Activated CD4-positive, CD25-positive, alpha-beta regulatory T cell treated with anti-CD3 and anti-CD28 coated beads, Interleukin-2, amount 50 U/mL, for 72 hours (primary cell): ENCODE measurements at places on chromosomes 16 and 17.
A peak's percentile ranks its signal among the peaks of the same experiment; 100 is the strongest.

DNA sequence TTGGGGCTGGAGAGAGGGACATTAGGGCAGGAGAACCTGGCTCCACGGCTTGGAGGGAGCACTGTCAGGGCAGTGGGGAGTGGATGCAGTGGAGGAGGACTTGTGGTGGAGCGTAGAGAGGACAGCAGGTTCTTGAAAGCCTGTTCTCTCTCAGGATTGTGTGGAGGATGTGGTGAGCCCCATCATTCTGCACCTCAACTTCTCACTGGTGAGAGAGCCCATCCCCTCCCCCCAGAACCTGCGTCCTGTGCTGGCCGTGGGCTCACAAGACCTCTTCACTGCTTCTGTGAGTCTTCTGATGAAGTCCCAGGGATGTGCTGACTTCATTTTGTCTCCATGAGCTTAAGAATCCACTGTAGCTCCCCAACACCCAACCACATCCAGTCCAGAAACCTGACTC, 13.5 kb downstream of the COX6A2 start:
- no peak for DNase-seq

GRCh38 chr17:81277421-81277820, 17.7 kb downstream of the SLC38A10 start:
- DNase-seq, result no peak

- DNase-seq, result no peak
These were observed 26.8 kb downstream of the NLRP1 start for GRCh38 chr17:5557485-5557884.

DNA sequence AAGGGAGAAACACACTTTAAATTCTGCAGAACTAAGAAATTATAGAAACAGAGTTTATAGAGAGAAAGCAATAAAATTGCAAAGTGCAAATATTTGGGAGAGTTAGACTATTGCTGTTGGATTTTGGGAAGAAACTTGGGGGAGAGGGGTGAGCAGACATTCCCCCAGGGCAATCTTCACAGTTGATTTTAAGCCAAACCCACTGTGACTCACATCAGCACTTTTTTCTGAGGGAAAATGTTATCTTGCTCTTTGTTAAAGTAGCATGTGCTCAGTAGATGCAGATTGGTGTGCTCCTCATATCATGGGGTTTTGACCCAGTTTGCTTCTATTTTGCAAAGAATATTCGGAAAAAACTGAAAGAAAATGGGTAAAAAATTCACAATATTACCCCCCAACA, 367.6 kb downstream of the CDH11 start:
- no peak for DNase-seq

DNA sequence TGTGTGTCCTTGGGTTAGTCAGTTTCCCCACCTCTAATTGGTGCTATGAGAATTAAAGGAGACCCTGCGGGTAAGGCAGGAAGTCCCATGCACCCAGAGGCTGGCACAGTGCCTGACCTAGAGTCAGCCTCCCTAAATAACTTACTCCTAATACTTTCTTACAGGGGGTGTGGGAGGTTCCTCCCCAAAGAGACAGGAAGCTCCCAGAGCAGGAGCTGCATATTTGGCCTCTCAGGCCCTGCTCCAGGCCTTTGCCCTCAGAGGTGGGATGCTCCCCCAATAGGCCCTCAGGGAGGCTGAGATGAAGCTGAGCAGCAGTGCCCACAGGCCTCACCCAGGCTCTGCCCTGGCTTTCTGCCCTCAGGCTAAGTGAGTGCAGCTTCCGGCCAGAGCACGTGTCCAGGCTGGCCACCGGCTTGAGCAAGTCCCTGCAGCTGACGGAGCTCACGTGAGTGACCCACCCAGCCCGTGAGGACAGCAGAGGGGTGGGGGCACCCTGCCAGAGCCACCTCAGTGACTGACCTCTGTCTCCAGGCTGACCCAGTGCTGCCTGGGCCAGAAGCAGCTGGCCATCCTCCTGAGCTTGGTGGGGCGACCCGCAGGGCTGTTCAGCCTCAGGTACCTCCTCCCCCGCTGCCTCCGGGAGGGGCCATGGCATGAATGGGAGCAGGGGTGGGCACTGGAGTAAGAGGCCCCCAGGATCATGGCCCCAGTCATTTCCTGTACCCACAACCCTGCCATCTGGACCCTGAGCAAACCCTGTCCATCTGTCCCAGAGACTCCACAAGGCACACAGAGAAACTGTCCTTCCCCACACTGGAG, 31.1 kb upstream of the CPNE2 start:
- no peak for DNase-seq

GRCh38 chr16:16144416-16144815, 78.9 kb downstream of the ABCC6 start:
- no peak for DNase-seq

GRCh38 chr17:82003411-82004381, 19.0 kb downstream of the CENPX start:
- no peak for DNase-seq

GRCh38 chr16:89530401-89531381, 22.5 kb downstream of the SPG7 start:
- DNase-seq, result no peak

DNA sequence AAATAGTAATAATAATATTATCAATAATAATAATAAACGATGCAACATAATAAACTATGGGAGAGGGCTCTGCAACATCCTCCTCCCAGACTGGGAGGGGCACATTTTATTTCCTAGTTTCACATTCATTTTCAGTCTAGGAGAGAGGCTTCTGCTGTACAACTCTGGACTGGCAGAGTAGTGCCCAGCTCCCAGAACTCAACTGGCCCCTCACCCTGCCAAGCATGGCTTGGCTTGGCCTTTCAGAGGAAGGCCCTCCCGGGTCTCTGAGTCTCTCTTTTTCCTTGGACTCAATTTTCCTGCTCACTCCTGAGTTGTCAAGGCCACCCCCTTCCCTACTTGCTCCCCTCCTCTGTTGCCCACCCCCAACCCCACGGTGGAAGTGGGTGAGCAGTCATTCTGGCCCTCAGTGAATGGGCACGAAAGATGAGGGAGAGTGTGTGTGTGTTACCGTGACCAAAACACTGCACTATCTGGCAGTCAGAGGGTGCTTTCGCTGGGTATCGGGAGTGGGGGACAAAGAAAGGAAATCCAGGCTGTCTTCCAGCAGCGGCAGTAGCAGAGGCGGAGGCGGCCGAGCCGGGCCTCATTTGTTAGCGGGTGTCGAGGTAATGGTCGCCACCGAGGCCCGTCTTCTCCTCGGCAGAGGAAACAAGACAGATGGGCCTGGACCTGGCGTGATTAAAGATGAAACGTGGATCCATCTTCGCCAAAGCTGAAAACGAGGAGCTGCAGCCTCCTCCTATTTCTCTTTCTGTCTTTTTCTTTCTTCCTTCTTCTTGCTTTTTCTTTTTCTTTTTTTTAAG, 2.3 kb downstream of the HOXB4 start:
- DNase-seq, result no peak

DNA sequence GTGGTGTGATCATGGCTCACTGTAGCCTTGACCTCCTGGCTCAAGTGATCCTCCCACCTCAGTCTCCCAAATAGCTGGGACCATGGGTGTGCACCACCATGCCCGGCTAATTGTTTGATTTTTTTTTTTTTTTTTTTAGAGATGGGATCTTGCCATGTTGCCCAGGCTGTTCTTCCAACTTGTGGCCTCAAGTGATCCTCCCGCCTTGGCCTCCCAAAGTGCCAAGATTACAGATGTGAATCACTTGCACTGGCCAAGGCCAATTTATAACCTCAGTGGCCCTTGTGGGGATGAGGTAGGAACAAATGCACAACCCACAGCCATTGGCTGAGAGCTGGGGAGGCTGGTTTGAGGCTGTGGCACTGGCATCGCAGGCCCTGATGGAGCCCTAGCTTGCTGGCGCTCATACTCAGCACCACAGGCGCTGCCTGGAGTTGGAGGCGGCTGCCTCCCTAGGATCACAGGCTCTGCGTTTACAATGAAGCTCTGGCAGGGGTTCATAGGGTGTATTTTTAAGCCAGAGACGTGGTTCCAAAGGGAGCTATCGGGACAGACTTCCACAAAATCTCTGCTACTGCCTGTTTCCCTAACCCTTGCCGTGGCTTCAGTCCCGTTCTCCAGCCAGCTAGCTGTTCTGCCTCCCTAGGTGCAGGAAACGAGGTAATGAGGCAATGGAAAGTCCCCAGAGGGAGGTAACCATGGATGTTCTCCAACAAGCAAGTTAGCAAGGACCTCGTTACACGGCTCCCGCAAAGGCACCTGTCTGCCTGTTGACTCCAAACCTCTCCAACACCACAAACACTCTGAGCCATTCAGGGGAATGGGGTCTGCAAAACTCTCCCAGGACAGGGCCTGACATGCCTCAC, 2.9 kb downstream of the ABCA3 start:
- no peak for DNase-seq

DNA sequence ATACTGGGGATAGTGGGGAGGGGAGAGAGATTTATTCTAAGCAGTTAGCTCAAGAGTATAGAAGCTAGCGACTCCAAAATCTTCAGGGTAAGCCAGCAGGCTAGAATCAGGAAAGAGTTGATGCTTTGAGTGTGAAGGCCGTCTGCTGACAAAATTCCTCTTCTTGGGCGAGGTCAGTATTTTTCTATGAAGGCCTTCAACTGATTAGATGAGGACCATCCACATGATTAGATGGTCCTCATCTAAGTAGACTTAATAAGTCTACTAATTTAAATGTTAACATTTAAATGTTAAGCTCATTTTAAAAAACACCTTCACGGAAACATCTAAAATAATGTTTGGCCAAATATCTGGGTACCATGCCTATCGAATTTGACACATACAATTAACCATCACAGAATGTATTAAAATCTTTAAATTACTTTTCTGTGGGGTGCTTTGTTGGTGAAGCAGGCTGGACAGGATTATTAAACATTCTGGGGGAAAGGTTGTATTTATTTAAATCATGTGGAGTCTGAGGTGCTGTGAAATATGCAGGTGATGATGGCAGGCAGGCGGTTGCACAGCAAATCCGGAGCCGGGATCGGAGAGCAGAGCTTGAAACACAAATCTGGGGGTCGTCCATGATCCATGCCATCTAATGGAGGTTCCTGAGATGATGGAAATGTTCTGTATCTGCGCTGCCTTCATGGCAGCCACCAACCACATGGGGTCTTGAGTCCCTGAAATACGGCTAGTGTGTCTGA, 49.8 kb upstream of the ADORA2B start:
- DNase-seq, result no peak

DNA sequence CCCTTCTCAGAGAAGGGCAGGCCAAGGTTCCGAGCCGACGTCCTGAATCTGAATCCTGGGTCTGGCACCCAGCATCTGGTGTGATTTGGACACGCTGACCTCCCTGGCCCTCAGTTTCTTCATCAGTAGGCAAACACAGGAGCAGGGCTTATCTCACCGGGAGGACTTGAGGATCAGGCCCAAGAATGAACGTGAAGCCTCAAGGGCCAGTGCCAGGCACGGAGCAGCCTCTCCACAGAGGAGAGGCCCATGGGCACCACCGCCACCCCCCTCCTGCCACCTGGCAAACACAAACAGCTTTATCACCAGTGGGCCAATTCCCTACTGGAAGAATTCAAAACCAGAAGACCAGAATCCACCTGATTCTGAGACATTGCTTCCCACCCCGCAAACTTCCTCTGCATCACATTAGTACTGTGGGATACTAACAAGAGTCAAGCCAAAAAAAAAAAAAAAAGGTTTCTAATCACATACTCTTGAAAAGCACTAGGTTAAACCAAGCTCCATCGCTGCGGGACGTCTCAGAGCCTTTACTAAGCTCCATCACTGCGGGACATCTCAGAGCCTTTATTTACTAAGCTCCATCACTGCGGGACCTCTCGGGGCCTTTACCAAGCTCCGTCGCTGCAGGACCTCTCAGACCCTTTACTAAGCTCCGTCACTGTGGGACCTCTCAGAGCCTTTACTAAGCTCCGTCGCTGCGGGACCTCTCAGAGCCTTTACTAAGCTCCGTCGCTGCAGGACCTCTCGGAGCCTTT, 68.0 kb upstream of the DOC2B start:
- DNase-seq, result peak; percentile 21

DNA sequence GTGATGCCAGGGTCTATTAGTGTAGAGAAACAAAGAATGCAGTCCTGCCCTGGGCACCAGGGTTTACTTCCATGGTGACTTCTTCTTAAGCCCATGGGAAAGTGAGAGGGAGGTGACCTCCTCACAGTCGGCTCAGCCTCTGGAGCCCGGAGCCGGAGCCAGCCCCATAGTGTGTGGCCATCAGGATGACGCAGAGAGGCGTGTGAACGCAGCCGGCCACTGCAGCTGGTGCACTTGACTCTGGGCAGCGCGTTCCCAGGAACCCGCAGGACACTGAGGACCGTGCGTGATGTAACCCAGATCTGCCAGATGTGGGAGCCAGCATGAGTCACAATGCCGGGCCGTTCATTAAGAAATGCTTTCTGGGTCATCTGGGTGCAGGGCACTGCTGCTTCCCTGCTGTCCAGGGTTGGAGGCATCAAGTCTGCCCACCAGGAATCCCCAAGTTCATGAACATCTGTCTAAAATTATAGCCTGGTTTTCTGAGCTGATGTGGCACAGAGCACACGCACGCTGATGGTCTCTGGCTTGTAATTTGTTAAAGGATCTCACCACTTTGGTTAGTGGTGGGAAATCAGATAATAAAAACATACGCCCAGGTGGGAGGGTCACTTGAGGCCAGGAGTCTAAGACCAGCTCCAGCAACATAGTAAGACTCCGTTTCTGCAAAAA, 114.1 kb downstream of the PITPNC1 start:
- DNase-seq, result no peak

- DNase-seq, result no peak
These were observed 313.9 kb upstream of the SALL1 start for GRCh38 chr16:51464996-51465395.
